NCI-H526 (cell line): ENCODE measurements at places on chromosomes 16 and 17.
A peak's percentile ranks its signal among the peaks of the same experiment; 100 is the strongest.

DNA sequence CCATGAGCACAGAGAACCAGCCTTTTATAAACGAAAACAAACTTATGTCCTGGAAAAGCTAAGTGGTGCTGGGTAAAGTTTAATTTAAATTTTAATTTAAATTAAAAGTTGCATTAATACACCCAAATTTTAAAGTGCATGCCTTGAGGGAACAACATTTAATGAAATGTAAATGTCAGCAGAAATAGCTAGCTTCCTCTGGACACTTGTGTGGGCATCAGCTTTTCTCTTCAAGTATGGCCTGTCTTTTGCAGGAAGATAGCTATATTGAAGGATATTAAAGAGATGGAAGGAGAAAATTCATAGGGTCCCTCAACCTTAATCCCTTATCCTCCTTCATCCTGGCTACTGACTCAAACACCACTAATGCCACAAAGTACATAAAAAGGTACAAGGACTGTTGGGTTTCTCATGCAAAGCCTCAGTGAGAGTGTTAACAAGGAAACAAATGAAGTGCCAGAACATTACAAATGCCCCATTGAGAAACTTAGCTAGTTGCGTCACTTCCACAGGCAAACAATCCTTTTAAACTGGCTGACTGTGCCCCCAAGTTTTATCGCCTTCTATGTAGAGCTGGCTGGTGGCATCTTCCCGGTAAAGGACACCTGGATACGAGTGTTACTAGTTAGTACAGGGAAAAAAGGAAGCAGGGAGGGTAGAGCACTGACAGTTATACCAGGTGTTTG is 14.1 kb downstream of the PHF12 start:
- DNase-seq, result no peak

GRCh38 chr16:65289022-65289421 is 167.2 kb upstream of the CDH11 start:
- no peak for DNase-seq

- DNase-seq, result no peak
Measured at GRCh38 chr16:79079656-79080420, 520.7 kb downstream of the MAF start.

DNA sequence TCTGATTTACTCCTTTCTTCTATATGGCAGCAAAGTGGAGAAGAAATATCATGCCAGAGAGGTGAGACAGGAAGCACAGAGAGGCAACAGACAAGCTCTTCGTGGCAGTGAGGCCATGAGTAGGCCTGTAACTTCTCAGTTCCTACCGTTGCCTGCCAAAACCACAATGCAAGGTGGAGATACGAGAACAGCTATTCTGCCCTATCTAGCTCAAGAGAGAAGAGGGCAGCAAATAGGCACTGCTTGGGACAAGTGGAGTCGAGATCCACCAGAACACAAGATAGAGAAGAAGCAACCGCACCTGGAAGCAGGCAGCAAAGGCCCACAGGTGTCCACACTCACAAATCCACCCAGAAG is 24.8 kb downstream of the RANBP10 start:
- DNase-seq, result no peak

- no peak for DNase-seq
Measured at GRCh38 chr17:32523827-32524552, 37.2 kb downstream of the CDK5R1 start.

GRCh38 chr16:84308120-84308519 is 13.4 kb downstream of the WFDC1 start:
- DNase-seq, result peak; percentile 63
